A375 (cell line): ENCODE measurements at places on chromosomes 2 and 18. TPM values are rescaled to one million over a fixed set of nuclear protein-coding genes. Genes with fewer than 3 reads are reported as not detected.

The PCARE gene
- total RNA-seq, result 0.04 TPM in 1 of 2 replicates, not detected in the other

The HRH4 gene
- total RNA-seq, result 0.08 TPM in 1 of 2 replicates, not detected in the other

The ADCYAP1 gene
- total RNA-seq, result 0.11 and 0.49 TPM in 2 replicates

The HOXD12 gene
- 0.60 TPM in 1 of 2 replicates, not detected in the other for total RNA-seq

The CDH7 gene
- 0.04 and 0.08 TPM in 2 replicates for total RNA-seq

The C2orf42 gene
- total RNA-seq, result 12.2 and 27.1 TPM in 2 replicates

The TMEM200C gene
- 0.42 TPM in 1 of 2 replicates, not detected in the other for total RNA-seq
